H1 (cell line): ENCODE measurements at places on chromosomes 2 and 18. TPM values are rescaled to one million over a fixed set of nuclear protein-coding genes. Genes with fewer than 3 reads are reported as not detected.

DNA sequence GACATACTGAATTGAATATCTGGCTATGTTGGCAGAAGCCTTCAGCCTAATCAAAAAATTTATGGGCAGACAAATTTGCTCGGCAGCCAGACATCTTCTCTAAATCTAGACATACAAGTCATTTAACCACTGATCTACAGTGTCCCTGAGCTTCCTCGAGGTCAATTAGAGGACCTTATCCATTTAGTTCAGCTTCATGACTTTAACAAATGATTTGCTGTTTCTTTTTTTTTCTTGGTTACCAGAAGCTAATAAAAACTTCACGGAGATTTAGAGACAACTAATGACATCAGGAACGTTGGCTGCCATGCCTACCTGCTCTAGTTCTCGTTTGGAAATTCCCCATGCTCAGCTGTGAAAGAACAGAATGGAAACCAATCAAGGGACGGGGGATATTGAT, 223.8 kb downstream of the BCL2 start:
- no peak for DNase-seq
- no peak overlapping the region for H3K4me3 ChIP-seq
- H3K36me3 ChIP-seq = no peaks in the 10 kb centered on the region
- H3K4me1 ChIP-seq = no peaks in the 10 kb centered on the region
- no peaks in the 10 kb centered on the region for H3K27me3 ChIP-seq

DNA sequence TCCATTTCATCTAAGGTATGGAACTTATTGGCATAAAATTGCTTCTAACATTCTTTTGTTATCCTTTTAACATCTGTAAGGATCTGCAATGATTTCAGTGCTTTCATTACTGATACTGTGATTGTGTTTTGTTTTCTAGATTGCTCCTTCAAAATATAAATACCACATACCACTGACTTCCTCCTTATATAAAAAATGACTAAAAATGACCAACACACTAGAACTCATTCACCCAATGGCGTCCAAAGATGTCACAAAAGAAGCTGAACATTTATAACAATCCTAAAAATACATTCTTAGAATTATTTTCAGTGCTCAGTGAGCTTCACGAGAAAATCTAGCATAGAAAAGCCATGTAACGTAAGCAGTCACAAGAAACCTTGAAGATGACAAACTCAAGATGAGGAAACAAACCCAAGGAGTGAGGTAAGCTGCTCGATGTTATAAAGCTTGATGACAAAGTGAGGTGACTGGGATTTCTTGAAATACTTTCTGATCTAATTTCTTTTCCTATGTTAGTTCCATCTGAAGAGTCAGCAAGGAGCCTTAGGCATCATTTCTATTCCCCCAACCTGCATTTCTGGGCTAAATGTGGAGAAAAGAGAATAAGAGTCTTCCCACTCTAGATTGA, 42.6 kb downstream of the PNO1 start:
- no peak for DNase-seq
- H3K4me3 ChIP-seq = no peak overlapping the region
- no peaks in the 10 kb centered on the region for H3K27me3 ChIP-seq
- H3K27ac ChIP-seq = no peak overlapping the region

GRCh38 chr18:75128911-75129716, 79.8 kb downstream of the PTGR3 start:
- H3K4me3 ChIP-seq = no peak overlapping the region
- no peak overlapping the region for H3K27ac ChIP-seq
- H3K4me1 ChIP-seq = no peaks in the 10 kb centered on the region
- peak; percentile 22 for DNase-seq
- H3K36me3 ChIP-seq = no peaks in the 10 kb centered on the region

- DNase-seq = no peak
- no peaks in the 10 kb centered on the region for H3K36me3 ChIP-seq
- H3K27me3 ChIP-seq = no peaks in the 10 kb centered on the region
- no peak overlapping the region for H3K27ac ChIP-seq
Observed at GRCh38 chr2:74573747-74574562, 19.4 kb downstream of the DOK1 start.

The CFAP65 gene
- total RNA-seq = 0.13 and 0.19 TPM in 2 replicates

- no peak for DNase-seq
- peaks cover 6% of the 10 kb centered on the region for H3K4me1 ChIP-seq
- no peaks in the 10 kb centered on the region for H3K27me3 ChIP-seq
- no peak overlapping the region for H3K4me3 ChIP-seq
- H3K36me3 ChIP-seq = no peaks in the 10 kb centered on the region
Observed at GRCh38 chr2:46435353-46435752, 44.0 kb upstream of the TMEM247 start.

DNA sequence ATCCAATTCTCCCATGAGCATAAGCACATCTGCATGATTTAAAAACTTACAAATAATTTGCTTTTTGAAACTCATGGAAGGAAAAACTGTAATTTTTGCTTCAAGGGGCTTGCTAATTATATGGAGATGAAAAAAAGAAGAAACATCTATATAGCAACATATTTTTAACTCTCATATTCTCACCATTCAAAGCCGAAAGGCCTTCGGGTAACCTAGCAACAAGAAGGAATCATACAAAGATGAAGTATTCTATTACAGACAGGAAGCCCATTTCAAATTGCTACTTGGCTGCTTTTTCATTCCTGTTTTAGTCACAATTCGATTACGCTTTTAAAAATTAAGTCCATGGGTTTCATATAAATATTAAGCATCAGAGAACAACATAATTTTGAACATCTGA, 39.2 kb upstream of the RNU4ATAC start:
- peaks cover 5% of the 10 kb centered on the region for H3K4me1 ChIP-seq
- no peak for DNase-seq
- H3K36me3 ChIP-seq = no peaks in the 10 kb centered on the region
- no peaks in the 10 kb centered on the region for H3K27me3 ChIP-seq
- H3K4me3 ChIP-seq = no peak overlapping the region
- H3K27ac ChIP-seq = no peak overlapping the region

GRCh38 chr2:11356764-11357163, 12.3 kb upstream of the ROCK2 start:
- no peaks in the 10 kb centered on the region for H3K27me3 ChIP-seq
- H3K27ac ChIP-seq = no peak overlapping the region
- DNase-seq = no peak
- no peak overlapping the region for H3K4me3 ChIP-seq

- no peak overlapping the region for H3K4me3 ChIP-seq
- no peak for DNase-seq
- no peaks in the 10 kb centered on the region for H3K4me1 ChIP-seq
- H3K27me3 ChIP-seq = no peaks in the 10 kb centered on the region
Observed at GRCh38 chr2:222882484-222882928, 21.7 kb downstream of the ACSL3 start.

DNA sequence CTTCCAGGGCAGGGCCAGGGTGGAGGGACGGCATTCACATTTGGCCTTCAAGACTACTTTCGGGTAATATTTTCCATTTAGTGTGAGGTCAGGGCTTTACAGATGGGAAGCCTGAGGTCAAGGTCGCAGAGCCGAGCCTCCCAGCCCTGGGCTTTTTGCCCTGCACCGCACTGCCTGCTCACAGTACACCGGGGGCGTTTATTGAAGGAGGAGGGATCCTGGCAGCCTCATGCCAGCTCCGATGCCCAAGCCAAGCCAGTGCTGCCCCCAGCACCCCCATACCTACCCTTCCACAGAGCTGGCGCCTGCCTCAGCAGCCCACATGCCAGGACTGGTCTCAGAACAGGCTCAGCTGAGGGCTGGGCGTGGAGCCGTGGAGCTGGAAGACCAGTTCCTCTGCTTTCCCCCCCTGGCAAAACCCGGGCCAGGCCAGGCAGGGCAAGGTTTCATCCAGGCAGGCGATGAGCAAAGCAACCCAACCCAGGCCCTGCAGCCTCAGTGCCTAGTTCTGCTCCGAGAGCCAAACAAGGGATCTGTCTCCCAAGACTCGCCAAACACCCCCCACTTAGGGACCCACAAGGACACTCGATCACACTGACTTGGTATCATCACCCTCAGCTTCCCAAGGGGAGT, 11.9 kb downstream of the SDC1 start:
- H3K27me3 ChIP-seq = no peaks in the 10 kb centered on the region
- peaks cover 9% of the 10 kb centered on the region for H3K4me1 ChIP-seq
- DNase-seq = no peak
- H3K27ac ChIP-seq = no peak overlapping the region; the same call in 1 of the 2 replicates
- no peak overlapping the region for H3K4me3 ChIP-seq
- H3K36me3 ChIP-seq = no peaks in the 10 kb centered on the region

DNA sequence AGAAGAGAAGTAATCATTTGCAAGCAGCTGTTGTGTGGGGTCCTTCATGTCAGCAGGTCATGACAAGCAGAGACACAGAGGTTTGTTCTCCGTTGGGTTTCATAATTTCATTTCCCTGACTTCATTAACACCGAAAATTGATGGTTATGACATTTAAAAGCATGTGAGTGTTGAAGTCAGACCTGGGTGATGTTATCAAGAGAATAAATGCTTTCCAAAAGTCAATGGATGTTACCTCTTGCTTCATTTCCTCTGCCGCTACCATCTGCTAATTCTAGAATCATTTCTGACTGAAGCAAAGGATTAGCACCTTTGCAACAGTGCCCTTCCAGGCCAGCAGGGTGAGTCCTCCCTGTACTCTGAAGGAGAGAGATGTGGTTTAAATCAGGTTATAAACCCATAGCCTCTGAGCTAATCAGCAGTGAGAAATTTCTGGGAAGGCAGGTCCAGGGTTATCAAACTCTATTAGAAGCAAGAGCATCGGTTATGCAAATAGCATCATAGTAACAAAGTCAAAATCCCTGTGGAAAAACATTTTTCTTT, 446.2 kb downstream of the PIK3C3 start:
- no peak overlapping the region for H3K4me3 ChIP-seq
- H3K4me1 ChIP-seq = no peaks in the 10 kb centered on the region
- no peak overlapping the region for H3K27ac ChIP-seq
- no peaks in the 10 kb centered on the region for H3K36me3 ChIP-seq
- H3K27me3 ChIP-seq = no peaks in the 10 kb centered on the region

The GCKR gene
- 0.57 and 1.2 TPM in 2 replicates for total RNA-seq

DNA sequence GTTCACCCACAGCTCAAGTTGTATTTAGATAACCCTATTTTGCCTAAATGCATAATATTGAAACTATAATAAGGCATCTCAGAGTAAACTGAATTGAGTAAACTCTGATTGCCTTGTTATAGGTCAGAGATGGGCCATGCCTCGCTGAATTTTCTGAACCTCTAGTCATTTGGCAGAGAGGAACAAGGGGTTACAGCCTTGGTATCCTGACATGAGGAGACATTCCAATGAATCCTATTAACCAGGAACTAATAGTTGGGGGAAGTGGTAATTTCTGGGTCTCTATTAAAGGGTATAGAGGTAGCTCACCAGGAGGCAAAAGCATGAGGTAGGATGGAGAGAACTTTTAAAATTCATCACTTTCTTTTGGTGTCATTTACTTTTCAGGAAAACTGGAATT, 227.4 kb upstream of the CHST9 start:
- H3K27me3 ChIP-seq = no peaks in the 10 kb centered on the region
- peaks cover 4% of the 10 kb centered on the region; the same call in 1 of the 2 replicates for H3K4me1 ChIP-seq
- H3K4me3 ChIP-seq = no peak overlapping the region
- H3K27ac ChIP-seq = no peak overlapping the region

The C1QL2 gene
- 0.88 and 1.1 TPM in 2 replicates for total RNA-seq

- H3K36me3 ChIP-seq = no peaks in the 10 kb centered on the region
- DNase-seq = no peak
- H3K27me3 ChIP-seq = no peaks in the 10 kb centered on the region
- no peak overlapping the region for H3K4me3 ChIP-seq
- no peak overlapping the region for H3K27ac ChIP-seq
Observed at GRCh38 chr18:55418439-55418838, 169.6 kb downstream of the TCF4 start.

- H3K4me3 ChIP-seq = no peak overlapping the region
- H3K4me1 ChIP-seq = no peaks in the 10 kb centered on the region
- no peak for DNase-seq
- H3K36me3 ChIP-seq = peaks cover 9% of the 10 kb centered on the region
Observed at GRCh38 chr18:26051843-26052242, 38.6 kb downstream of the SS18 start.

DNA sequence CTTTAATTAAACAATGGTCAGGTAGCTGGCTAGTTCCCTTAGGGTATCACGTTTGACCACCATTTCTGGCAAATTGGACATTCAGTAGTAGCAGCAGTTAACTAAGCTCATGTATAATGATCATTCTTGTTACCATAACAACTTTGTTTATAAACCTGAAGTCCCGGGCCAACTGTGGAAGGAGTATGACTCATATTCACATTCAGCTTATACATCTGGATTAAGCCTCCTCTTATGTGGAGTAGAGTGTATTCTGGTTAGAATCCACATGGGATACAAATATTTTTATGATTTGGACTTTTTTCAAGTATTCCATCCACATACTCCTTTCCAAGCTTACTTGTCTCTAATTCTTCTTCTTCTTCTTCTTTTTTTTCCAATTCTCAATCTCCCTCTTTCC, 70.3 kb upstream of the ZSWIM2 start:
- H3K36me3 ChIP-seq = no peaks in the 10 kb centered on the region
- H3K4me3 ChIP-seq = no peak overlapping the region
- H3K27me3 ChIP-seq = no peaks in the 10 kb centered on the region
- no peak for DNase-seq
- H3K4me1 ChIP-seq = no peaks in the 10 kb centered on the region
- no peak overlapping the region for H3K27ac ChIP-seq

DNA sequence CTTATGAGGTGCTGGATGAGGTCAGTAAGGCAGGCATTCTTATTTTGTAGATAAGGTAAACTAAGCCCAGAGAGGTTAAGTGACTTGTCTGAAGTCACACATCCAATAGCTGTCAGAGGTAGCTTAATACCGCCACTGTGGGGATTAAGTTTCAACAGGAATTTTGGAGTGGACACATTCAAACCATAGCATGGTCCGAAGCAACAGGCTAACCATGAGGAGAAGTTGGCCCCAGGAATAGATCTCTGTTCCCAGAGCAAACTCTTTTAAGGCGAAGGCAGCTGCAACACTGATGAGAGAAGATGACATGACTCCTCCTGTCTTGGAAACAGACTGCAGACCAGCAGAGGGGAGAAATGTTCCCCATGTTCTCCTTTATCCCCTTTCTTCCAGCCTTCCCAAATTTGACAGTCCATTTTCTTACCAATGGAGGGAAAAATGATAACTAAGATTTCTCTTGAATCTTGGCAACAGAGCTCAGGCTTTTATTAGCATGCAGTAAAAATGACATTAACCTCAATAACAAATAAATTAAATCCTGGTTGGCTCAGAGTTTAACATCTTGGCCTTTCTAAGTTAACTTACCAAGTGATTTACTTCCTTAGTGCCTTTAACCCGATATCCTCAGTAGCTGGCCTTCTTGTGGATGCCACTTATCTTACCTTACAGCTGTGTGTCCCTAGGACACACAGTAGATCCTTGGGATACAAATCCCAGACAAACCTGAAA, 67.9 kb upstream of the STPG4 start:
- H3K27me3 ChIP-seq = no peaks in the 10 kb centered on the region
- peaks cover 4% of the 10 kb centered on the region; the same call in 1 of the 2 replicates for H3K4me1 ChIP-seq
- no peak for DNase-seq
- no peak overlapping the region for H3K4me3 ChIP-seq
- H3K27ac ChIP-seq = no peak overlapping the region

GRCh38 chr2:9918275-9918674, 33.2 kb upstream of the GRHL1 start:
- no peaks in the 10 kb centered on the region for H3K4me1 ChIP-seq
- H3K36me3 ChIP-seq = peaks cover 11% of the 10 kb centered on the region; the same call in 1 of the 2 replicates
- H3K27me3 ChIP-seq = no peaks in the 10 kb centered on the region
- no peak overlapping the region for H3K27ac ChIP-seq
- DNase-seq = no peak

- H3K4me3 ChIP-seq = no peak overlapping the region
- H3K27ac ChIP-seq = no peak overlapping the region
- no peaks in the 10 kb centered on the region for H3K27me3 ChIP-seq
- H3K4me1 ChIP-seq = peaks cover 7% of the 10 kb centered on the region; the same call in 1 of the 2 replicates
- no peak for DNase-seq
Observed at GRCh38 chr2:172928756-172929155, 146.9 kb upstream of the MAP3K20 start.

GRCh38 chr18:7904529-7904928, 337.4 kb downstream of the PTPRM start:
- H3K4me3 ChIP-seq = no peak overlapping the region
- no peaks in the 10 kb centered on the region for H3K27me3 ChIP-seq
- H3K27ac ChIP-seq = no peak overlapping the region
- no peak for DNase-seq
- H3K4me1 ChIP-seq = no peaks in the 10 kb centered on the region
- no peaks in the 10 kb centered on the region for H3K36me3 ChIP-seq

The C18orf54 gene
- total RNA-seq = 28.8 and 30.9 TPM in 2 replicates
